ENCODE measurements at places on chromosomes 13 and 19. TPM values are rescaled to one million over a fixed set of nuclear protein-coding genes. Genes with fewer than 3 reads are reported as not detected.

The CYP4F2 gene
- total RNA-seq, result 1.7 TPM

The LILRA1 gene
- not detected for total RNA-seq

The MYO1F gene
- total RNA-seq, result not detected

The PTGER1 gene
- total RNA-seq, result 0.96 TPM

The LENG8 gene
- total RNA-seq, result 11.5 TPM

The LHFPL6 gene
- total RNA-seq, result 2.1 TPM

The TNNI3 gene
- total RNA-seq, result 0.72 TPM

The DENND1C gene
- total RNA-seq, result under 0.01 TPM

The LIM2 gene
- not detected for total RNA-seq

The PRSS57 gene
- not detected for total RNA-seq

The ZNF846 gene
- 2.6 TPM for total RNA-seq

The NANOS3 gene
- total RNA-seq, result 0.96 TPM

All from tracheal epithelial cell (primary cell).